ENCODE measurements at places on chromosomes 3 and 15. TPM values are rescaled to one million over a fixed set of nuclear protein-coding genes. Genes with fewer than 3 reads are reported as not detected.

LRRC34 gene
- total RNA-seq, result 12.0 TPM

DNA sequence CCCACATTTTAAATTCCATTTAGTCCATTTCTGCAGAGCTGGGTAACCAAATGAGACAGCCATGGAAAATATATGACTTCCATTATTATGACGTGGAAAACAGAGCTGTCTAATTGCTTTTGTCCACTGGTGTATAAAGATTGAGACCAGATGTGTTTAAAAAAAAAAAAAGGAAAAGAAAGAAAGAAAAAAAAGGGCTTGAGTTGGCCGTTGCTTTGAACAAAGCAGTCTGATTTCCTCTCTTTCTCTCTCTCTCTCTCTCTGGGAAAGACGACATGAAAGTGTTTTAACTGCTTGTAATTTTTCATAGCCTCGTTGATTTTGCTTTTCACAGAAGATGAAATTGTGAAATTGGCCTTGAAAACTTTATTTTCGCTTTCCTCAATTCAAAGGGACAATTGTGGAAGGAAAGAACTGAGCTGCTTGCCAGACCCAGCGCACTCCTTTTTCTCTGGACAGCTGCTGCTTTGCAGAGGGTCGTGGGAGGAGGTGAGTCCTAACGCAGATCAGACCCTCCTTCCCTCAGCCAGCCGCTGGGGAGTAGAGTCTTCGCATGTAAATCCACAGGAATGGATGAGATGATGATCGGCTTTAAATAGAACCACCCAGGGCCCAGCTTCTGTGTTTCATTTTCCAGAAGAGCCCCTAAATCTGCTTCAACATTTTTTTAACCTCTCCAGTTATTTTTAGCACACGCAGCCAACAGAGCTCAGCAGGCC is 42.8 kb upstream of the UBE2E1 start:
- no peak for DNase-seq

P4HTM gene
- total RNA-seq, result 65.2 TPM

UQCC5 gene
- 1.8 TPM for total RNA-seq

All from Caki2 (cell line).